CD4-positive, alpha-beta T cell (primary cell): ENCODE measurements at places on chromosomes 13 and 19.
A peak's percentile ranks its signal among the peaks of the same experiment; 100 is the strongest.

GRCh38 chr13:76759877-76760276 lies 126.3 kb downstream of the KCTD12 start:
- no peak for DNase-seq

- no peak for DNase-seq
Observed at GRCh38 chr13:75838366-75839005, 202.4 kb downstream of the LMO7 start.

DNA sequence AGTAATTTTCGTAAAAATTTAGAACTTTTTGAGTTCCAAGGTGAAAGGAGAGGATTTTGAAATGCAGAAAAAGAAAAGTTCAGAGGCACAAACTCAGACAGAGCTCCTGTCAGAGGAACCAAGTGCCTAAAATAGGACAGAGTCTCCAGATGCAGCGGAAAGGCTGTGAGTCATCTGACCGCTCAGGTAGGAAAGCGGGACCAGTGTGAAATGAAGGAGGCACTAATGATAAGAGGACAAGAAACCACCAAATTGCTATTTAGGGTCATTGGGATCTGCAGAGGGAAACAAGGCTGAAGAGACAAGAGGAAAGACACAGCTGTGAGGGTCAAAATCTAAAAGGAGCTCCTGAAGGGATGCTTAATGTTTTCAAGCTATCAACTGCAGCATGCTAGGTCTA lies 34.9 kb downstream of the IRS2 start:
- no peak for DNase-seq

DNA sequence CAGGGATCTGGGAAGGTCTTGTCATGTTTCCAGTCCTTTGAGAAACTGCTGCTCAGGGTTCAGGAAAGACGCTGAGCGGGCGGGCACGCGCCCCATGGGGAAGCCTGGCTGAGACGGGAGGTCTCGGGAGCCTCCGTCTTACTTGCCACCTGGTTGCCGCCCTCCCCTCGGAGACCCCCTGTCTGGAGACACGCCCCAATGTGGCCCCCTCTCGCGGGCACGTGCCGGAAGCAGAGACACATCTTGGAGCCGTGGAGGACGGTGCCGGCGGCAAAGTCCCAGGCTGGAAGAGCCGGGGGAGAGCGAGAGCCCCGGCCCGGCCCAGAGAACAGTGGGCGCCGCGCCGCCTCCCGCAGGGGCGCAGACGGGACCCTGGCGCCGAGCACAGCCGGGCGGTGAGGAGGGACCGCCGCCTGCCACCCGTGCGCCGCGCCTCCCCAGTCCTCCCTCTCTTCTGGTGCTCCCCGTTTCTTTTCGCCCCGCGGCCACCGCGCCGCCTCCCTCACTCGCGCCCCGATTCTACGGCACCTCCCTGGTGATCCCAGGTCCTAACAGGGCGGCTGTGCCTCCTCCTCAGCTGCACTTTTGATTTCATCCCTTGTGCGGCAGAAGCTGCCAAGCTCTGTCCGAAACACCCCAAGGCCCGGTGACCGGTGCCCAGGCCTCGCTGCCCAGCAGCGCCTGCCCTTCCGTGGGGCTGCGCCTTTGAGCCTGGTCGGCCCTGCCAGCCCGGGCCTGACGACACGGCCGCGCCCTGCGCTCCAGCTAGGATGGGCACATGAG lies 15.5 kb downstream of the GJB2 start:
- DNase-seq: no peak

- peak; percentile 56 for DNase-seq
Observed at GRCh38 chr19:4730740-4731171, 7.1 kb upstream of the DPP9 start.

- DNase-seq: no peak
Observed at GRCh38 chr19:15639596-15639995, 1.1 kb upstream of the CYP4F3 start.

GRCh38 chr13:75091718-75092117 lies 390.3 kb downstream of the TBC1D4 start:
- no peak for DNase-seq

DNA sequence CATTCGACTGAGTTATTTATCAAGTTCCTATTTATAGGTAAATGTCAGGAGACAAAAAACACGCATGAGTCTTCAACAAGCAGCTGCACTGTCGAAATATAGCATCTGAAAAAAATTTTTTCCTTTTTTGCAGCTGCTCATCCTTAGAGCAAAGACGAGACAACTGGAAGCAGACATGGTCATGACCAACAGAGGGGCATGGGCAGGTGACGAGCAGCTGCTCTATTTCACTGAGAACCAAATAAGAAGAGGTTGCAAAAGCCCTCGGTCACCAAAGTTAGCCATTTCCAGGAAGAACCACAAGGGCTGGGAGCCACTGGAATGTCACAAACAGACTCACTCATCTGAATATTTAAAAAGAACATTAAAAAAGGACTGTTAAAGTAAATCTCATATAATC lies 22.2 kb downstream of the SOHLH2 start:
- no peak for DNase-seq

DNA sequence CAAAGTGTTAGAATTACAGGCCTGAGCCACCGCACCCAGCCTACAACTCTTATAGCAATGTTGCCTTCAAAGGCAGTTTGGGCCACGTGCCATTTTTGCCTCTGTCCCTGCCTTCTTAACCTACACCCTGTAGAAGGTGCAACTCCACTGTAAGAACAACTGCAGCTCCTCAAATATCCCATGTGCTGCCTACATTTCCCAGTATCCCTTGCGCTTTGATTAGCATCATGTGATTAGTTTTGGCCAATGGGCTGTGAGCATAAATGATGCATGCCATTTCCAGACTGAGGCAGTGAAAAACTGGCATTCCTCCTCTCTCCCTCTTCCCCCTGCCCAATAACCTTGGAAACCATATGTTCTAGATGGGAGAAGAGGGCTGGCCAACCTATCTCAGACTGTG lies 75.2 kb upstream of the MRI1 start:
- DNase-seq: no peak

DNA sequence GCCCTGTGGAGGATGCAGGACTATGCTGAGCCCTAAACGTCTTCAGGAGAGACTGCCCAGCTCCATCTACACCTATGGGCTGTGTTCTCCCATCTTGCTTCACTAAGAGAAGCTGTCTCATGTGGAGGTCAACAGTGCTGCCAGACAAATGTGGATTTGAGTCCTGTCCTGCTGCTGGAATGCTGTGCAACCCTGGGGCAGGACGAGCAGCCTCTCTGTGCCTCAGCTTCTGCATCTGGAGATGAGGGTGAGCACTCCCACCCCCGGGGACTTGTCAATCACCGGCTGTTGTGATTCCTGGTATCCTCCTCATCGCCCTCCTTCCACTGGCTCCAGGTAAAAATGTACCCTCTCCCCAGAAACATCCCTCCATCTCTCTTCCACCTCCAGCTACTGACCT lies 16.3 kb downstream of the EPS15L1 start:
- DNase-seq: no peak

GRCh38 chr19:58406818-58407657 lies 1.4 kb upstream of the ZNF584 start:
- no peak for DNase-seq

- no peak for DNase-seq
Observed at GRCh38 chr13:29756506-29756905, 93.9 kb downstream of the UBL3 start.

- no peak for DNase-seq
Observed at GRCh38 chr13:26923824-26924605, 163.4 kb upstream of the GPR12 start.

DNA sequence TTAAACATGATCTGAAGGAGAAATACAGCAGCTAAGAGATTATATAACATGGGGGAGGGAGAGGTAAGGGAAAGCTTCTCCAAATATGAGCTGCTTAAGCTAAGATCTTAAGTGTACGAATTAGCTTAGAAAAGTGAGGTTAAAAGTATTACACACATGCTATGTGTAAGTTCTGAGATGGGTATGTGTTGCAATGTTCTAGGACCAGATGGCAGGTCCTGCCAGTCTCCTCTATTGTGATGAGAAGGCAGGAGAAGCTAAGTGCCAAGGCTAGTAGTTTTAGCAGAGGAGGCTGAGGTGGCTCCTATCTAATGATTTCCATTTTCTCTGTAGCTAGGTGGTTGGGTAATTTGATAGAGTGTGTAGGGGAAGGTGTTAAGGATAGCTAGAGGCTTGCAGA lies 57.6 kb downstream of the MICU2 start:
- DNase-seq: no peak

DNA sequence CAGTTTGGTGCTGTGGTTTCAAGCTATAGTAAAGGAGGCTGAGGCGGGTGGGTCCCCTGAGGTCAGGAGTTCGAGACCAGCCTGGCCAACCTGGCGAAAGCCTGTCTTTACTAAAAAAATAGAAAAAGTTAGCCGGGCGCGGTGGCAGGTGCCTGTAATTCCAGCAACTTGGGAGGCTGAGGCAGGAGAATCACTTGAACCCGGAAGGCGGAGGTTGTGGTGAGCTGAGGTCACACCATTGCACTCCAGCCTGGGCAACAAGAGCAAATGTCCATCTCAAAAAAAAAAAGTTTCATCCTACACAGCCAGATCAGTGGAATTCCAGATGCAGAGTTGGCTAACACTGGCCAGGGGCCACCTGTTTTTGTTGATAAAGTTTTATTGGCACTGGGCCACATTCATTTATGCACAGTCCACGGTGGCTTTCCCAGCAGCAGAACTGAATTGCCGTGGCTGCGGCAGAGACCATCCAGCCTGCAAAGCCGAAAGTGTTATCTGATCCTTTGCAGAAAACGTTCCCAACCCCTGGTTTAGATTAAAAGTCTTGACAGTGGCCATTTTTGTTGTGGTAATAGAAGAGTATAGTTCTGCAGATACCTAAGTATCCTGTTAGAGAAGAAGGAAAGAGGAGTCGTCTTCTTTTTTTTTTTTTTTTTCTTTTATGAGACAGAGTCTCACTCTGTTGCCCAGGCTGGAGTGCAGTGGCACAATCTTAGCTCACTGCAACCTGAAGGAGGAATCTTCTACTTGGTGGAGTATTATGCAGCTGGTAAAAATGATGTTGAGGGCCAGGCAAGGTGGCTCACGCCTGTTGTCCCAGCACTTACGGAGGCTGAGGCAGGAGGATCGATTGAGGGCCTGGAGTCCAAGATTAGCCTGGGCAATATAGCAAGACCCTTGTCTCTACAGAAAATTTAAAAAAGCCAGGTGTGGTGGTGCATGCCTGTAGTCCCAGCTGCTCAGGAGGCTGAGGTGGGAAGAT lies 8.7 kb downstream of the NCLN start:
- DNase-seq: no peak

- no peak for DNase-seq
Observed at GRCh38 chr13:111514610-111515306, 194.3 kb downstream of the TEX29 start.

- DNase-seq: no peak
Observed at GRCh38 chr19:4538601-4538954, 1.3 kb downstream of the LRG1 start.

DNA sequence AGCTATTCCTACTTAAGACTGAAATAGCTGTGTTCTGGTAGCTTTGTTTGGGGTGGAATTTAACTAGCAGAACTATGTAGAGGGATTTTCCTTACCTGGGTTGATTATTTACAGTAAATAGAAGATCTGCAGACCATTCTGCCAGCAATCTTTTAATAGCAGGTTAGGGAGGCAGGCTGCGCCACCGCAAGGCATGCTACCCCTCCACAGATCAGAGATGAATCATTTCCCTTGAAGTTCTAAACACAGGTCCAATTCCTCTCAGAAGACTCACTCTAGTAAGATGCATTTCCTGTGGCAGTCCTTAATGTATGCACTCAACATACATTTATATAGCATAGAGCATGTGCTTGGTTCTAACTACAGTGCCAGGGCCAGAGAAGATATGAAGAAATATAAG lies 109.0 kb downstream of the TNFRSF19 start:
- no peak for DNase-seq

- DNase-seq: no peak
Observed at GRCh38 chr19:4969772-4970531, 1.0 kb downstream of the KDM4B start.

- no peak for DNase-seq
Observed at GRCh38 chr13:114146629-114147028, 14.2 kb upstream of the RASA3 start.

DNA sequence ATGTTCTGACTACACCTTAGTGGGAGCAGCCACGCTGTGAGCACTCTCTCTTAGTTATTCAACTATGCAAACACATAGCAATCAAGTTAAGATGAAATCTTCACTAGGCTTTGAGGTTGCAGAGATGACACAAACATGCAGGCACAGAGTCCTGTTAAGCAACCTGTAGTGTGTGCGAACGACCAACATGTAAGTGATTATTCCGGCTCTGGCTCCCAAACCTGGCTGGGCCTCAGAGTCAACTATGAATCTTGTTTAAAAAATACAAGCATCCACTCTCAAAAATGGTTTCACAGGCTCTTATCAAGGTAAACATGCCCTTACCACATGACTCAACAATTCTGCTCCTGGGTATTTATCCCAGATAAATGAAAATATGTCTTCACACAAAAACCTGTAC lies 91.4 kb downstream of the IRS2 start:
- DNase-seq: no peak

- no peak for DNase-seq
Observed at GRCh38 chr19:6127716-6128335, 7.6 kb upstream of the ACSBG2 start.

DNA sequence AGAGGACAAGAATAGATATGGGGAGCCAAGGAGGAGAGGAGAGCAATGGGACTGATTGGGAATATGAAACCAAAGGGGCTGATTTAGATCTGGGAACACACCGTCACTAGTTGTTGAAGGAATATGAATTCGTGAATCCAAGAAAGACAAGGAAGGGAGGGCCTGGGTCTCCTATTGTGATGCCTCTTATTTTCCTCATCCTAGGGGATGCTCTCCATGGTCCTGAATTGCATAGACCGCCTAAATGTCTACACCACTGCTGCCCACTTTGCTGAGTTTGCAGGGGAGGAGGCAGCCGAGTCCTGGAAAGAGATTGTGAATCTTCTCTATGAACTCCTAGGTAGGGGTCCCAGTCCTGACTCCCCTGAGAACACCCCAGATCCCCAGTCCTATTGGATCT lies 21.5 kb downstream of the RYR1 start:
- no peak for DNase-seq

GRCh38 chr19:2487842-2488241 lies 11.9 kb downstream of the GADD45B start:
- no peak for DNase-seq

GRCh38 chr13:35888457-35888883 lies 242.7 kb downstream of the DCLK1 start:
- no peak for DNase-seq
